ENCODE measurements at places on chromosomes 7 and 10.

- no peak for DNase-seq
Measured at GRCh38 chr10:127013211-127013656, 108.0 kb downstream of the DOCK1 start.

GRCh38 chr10:44755481-44755880 is 155.7 kb upstream of the TMEM72 start:
- DNase-seq = no peak

DNA sequence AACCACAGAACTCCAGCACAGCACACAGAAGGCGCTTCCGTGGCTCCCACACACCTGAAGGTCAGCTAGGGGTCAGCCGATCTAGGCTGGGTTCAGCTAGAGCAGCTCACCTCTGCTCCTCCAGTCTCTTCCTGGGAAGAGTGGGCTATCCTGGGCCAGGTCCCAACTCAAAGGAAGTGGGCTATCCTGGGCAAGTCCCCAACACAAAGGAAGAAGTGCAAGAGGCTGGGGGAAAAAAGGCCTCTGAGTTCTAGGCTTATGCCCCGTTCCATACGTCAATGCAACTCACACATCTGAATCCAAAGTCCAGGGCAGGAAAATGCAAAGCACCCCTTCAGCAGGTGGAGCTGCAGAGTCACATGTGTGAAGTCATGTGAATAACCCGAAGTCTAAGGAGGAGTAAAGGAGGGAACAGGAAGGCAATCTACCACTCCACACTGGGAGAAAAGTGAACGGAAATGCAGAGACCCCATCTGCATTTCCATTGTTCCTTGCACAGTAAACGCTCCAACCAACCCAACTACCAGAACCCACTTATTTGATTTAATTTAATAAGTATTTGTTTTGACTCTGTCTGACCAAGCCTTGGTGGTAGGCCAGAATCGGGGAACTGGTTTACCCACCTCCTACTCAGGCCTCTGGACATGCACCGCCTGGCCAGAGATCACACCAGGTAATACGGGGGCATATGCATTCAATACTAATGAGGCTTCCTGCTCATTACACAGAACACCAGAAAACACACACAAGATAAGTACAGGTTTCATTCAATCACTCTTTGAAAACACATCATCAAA is 95.5 kb upstream of the RNF32 start:
- DNase-seq = no peak

DNA sequence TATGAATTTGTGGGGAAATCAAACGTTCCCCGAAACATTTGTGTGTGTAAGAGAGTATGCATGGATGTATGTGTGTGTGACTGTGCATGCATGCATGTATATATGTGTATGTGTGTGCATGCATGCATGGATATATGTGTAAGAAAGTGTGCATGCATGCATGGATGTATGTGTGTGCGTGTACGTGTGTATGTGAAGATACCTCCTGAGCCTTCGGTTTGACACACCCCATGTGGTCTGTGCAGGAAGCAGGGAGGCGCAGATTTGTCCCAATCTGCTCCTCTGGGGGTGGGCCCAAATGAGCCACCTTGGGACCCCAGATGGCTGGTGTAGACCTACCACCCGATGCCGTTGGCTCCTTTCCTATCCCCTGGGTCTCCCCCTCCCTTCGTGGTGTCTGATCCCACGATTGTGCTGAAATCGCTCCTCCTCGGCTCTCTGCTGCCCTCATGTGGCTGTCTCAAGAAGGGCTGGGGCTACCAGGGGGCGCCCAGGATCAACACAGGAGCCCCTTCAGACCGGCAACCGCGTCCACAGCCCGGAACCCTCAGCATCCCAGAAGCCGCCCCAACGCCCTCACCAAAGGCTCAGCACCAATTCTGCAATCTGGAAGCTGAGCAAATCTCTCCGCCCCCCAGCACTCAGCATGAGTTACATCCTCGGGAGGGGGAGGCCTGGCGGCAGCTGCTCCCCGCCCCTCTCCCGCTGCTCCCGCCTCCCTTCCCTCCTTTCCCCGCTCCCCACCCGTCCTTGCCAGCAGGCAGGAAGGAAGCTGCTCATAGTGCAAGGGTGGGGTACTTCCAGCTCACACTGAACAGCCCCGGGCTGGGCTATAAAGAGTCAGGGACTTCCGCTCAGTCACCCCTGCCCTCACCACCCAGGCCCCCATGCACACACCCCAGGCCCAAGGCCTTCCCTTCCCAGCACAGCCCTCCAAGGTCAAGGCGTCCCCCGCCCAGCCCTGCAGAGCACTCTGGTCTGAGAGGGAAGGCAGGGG is 2.3 kb upstream of the NOS3 start:
- DNase-seq = peak; percentile 51

Data from stimulated activated naive CD4-positive, alpha-beta T cell (primary cell).